Stimulated activated CD4-positive, alpha-beta T cell treated with anti-CD3 and anti-CD28 coated beads, TNF-alpha, amount 100 ng/mL, for 1 hour (primary cell): ENCODE measurements at places on chromosomes 5 and 9.
A peak's percentile ranks its signal among the peaks of the same experiment; 100 is the strongest.

- no peak for DNase-seq
Measured at GRCh38 chr9:75692309-75692708, 198.2 kb upstream of the PCSK5 start.

DNA sequence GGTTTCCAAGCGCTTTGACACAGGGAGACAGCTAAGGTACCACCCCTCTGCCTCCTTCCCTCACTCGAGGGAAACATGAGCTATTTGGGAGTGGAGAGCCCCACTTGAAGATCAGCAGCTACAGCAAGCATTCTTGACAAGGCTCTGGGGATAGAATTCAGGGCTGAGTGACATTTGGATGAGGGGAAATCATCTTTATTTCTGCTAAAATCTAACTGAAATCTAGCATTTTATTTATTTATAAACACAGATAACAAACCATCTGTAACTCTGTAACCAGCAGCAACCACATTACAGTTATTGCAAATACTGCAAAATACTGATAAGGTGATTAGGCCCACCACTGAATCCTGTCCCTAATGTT, 22.4 kb downstream of the RNF130 start:
- no peak for DNase-seq

- DNase-seq, result no peak
Measured at GRCh38 chr5:140118302-140118936, 4.5 kb downstream of the PURA start.

DNA sequence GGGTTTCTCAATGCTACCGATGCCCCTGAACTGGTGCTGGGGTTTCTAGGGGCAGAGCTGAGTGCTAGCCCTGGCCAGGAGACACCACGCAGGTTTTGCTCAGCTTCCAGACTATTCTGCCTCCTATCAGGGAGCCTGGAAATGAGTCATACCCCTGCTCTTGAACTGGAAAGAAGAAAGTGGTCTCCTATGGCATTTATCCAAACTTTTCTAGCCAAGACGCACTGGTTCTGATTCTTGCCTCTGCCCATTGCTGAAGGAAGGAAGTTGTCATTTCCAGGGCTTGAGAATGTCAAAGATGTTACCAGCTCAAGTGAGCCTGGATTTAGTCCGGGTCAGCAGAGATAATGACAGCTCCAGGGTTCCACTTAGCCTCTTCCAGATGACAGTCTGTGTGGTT, 561.9 kb downstream of the CDK5RAP2 start:
- no peak for DNase-seq

- no peak for DNase-seq
Measured at GRCh38 chr5:39266442-39266841, 47.1 kb upstream of the FYB1 start.

DNA sequence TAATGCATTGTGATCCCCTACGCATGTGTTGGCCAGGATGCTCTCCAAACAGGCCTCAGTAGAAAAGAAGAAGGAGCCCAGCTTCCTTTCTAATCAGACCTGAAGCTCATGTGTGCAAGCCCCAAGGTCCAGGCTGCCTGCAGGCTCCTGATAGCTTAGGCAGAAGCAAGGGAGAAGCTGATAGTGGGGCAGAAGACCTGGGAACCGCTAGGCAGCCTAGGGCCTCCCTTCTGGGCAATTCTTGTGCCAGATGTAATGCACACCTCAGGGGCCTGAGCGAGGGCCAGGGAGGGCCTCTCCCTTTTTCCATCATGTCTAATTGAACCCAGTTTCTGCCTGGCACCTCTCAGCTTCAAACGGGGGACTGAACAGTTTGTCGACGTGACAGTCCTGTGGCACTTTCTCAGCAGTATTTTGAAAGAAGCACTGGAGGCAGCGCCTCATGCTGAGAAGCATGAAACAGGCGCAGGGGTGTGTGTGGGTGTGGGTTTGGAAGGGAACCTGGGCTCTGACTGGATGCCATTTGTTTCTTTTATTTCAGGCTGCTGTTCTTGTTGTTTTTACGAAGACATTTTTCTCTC, 212.8 kb downstream of the PIK3R1 start:
- DNase-seq, result no peak

DNA sequence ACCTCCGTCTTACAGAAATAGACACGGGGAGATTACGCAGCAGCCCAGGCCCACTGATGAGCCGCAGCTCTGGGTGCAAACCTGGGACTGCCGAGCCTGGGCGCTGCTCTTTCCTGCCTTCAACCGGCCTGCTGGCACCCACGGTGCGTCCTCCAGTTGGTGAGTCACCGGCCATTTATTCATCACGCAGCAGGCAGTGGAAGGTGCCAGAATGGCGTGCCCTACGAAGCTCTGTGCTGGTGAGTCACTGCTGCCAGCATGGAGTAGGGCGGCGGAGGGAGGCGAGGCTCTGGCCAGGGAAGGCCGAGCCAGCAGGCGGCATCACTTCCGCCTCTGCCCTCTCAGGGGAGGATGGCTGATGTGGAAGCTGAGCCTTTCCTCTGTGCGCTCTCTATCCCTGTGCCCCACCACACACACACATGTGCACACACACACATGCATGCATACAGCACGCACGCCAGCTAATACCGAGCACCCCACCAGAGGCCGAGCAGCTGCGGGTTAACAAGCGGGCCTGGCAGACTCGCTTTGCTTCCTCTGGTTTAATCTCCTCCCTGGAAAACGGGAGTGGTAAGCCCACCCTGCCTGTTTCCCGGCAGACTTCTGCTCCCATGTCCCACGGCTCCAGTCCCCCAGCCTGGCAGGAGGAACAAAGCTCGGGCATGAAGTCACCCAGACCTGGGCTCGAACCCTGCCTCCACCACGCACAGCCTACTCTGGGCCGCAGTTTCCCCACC, 39.2 kb downstream of the OLFM1 start:
- DNase-seq, result no peak

DNA sequence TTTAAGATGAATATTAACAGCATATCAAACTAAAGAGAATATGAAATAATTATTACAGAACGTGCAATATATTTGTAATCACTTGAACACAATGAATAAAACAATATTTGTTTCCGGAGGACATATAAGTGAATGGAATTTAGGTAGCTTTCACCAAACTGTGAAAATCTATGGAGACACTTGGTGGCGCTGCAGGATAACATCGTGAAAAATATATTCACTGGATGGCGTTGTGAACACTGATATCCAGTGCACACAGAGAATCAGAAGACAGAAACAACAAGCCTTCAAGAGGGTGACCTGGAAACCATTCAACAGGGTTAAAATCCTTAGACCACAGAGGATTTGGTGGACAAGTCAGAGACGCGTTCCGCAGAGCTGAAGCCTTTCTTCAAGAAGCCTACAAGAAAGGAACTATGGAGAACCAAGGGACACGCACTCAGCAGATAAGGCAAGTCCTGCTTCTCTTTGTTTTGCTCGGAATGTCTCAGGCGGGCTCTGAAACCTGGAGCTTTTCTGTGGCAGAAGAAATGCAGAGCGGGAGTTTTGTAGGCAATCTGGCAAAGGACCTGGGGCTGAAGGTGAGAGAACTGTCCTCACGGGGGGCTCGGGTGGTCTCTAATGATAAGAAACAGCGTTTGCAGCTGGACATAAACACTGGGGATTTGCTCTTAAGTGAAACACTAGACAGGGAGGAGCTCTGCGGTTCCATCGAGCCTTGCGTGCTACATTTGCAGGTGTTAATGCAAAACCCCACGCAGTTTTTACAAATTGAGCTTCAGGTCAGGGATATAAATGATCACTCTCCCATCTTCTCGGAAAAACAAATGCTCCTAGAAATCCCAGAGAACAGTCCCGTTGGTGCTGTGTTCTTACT, at the start of gene PCDHB11:
Gene PCDHB11, plus strand, starts transcription at position 269 of the 877 bp plus-strand sequence. Its CDS starts 148 bp downstream, at position 417.
- no peak for DNase-seq

- DNase-seq, result no peak
Measured at GRCh38 chr5:75670577-75670976, 46.7 kb downstream of the POC5 start.

- no peak for DNase-seq
Measured at GRCh38 chr5:137073189-137073588, 425.9 kb downstream of the SPOCK1 start.

DNA sequence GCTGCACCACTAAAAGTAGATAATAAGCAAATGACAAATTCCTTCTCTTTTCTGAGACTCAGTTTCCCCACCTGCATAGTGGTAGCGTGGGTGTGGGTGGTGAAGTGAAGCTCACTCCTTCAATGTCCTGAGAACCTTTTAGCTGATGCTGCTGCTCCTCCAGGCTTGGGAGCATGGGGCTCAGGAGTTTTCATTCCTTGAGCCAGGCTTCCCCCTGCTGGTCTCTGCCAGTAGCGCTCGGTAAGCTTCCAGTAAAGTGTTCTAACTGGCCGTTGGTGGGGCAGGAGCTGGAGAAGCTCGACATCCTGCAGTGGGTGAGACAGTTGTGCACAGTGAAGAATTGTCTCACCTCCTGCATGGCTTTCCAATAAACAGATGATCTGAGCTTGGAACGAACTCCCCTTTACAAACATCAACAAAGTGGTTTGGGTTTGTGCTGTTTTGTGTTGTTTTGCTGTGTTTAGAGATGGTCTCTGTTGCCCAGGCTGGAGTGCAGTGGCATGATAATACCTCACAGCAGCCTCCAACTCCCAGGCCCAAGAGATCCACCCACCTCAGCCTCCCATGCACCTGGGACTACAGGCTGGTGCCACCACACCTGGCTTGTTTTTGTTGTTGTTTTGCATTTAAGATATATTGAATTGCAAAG, 34.6 kb downstream of the SPARC start:
- DNase-seq, result peak; percentile 59

DNA sequence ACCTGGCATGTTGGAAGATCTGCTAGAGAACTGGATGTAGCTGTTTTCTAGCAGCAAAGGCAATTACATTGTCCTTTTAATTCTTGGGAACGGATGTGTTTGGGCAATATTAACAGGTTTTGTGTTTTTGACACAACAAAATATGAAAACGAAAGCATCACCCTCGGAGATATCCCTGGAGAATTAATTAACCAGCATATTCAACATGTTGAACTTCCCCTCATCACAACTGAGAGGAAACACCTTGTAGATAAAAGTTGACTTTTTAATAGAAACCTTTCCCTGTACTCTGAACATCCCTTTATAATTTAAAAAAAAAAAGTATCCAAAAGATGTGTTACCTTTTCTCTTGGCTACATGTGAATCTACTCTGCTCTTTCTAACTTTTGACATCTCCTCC, 13.0 kb downstream of the SEMA6A start:
- no peak for DNase-seq

DNA sequence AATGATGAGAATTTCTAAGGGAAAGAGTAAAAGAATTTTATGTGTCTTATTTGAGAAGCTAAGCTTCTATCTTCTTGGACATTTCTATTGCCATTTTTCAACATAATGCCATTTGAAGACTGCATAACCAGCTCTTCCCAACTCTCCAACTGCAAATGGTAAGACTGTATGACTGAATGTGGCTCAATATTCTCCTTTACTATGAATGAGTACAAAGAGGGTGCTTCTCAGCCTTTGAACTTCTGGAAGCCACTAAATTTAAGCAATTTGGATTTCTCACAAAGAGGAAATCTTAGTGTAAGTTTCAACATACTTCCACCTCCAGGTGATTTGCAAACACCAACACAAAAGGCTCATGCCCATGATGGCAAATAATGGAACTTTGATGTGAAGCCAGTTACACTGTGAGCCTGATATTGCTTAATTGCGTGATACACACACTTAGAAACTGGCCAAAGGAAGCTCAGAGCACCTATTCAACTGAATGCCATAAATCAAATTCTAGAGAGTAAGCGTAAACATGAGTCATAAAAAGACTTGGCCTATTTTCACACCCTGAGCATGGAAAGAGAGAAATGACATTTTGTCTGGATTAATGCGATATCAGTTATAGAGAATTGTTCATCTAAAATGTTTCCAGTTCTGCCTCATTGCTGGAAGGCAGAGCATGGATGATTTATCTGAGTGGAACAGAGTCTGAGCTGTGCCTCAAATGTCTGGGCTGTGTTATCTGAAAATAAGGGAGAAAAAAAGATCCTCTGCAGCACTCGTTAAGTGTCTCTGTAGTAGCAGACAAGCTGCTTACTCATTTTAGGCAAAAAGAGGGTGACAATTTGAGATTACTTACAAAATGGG, 145.3 kb downstream of the PLK2 start:
- DNase-seq, result no peak

- DNase-seq, result no peak
Measured at GRCh38 chr5:36610621-36611020, 4.2 kb downstream of the SLC1A3 start.

DNA sequence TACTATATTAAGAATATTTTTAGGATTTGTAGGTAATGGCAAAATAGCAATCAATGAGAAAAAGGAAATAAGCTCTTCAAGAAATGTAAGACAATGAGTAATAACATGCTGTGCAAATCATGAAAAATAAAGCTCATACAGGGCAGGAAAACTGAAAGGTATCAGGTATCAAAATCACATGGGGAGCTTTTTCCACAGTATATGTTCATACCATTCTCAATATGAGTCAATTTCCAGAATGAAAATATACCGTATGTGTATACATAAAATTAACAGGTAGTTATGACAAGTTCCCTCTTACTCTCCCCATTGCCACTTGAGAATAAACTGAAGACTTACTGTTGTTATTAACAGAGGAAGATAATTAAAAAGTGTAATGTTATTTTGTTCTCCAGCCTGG, 35.9 kb downstream of the EFCAB9 start:
- DNase-seq, result no peak

DNA sequence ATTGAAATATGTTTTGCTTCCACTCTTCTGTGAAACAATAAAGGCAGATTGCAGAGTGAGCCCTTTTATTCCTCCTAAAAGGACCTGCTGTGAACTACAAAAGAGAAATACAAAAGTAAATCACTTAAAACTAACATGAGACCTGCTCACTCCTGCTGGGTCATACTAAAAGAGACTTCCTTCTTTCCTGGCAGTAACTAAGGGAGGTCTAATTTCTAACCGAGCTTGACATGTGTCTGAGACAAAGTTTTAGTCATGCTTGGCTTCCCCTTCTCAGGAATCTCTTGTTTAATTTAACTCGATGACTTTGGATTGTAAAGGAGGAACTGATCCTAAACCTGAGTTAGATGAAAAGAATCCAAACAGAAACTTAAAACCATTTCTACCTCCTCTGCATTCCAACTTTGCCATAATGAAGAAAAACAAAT, 86.4 kb upstream of the CDH6 start:
- no peak for DNase-seq

GRCh38 chr5:75616371-75616881, 5.2 kb downstream of the ANKDD1B start:
- no peak for DNase-seq

GRCh38 chr5:150066901-150067396, 19.4 kb downstream of the CSF1R start:
- DNase-seq, result no peak

DNA sequence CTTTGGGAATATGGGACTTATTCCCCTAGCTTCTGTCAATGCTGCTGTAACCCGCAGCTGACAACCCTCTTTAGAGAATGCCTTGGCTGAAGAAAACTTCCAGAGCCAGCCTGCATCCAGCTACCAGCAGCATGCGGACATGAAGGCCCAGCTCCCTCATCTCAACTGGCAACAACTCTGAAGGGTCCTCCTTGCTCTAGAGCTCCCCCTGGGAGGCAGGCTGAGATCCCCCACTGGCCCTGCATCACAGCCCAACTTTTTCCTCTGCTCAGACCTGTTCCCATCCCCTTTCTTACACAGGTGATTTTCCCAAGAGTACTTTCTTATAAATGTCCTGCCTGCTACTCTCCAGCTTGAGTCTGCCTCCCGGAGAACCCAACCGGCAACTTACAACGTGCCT, 18.7 kb upstream of the WNT8A start:
- no peak for DNase-seq

- no peak for DNase-seq
Measured at GRCh38 chr5:103561685-103562452, 720 bp downstream of the NUDT12 start.
